ENCODE measurements at places on chromosomes 6 and 20.

DNA sequence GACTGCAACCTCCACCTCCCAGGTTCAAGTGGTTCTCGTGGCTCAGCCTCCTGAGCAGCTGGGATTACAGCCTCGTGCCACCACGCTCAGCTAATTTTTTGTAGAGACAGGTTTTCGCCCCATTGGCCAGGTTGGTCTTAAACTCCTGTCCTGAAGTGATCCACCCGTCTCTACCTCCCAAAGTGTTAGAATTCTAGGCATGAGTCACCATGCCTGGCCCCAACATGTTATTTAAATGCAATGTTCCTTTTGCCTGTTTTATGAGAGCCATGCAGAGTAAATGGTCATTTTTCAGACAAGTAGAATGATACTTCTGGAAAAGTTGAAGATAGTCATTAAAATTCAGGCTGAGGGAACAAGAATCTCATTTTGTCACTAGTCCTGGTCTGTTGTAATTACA lies 43.8 kb upstream of the RPS6KA2 start:
- DNase-seq: no peak

DNA sequence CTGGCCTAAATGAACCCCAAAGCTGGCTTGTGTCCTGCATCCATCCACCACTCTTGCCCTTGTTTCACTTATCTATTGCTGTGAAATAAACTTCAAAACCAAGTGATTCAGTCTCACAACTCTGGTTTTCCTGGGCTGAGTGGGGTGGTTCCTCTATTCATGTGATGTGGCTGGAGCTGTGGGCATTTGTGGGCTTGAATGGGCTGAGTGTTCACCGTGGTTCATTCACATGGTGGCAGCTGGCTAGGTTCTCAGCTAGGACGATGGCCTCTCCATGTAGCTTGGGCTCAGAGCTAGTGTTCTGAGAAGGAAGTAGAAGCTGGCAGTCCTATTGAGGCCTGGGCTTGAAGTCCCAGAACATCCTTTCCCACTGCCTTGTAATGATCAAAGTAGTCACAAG lies 30.4 kb downstream of the FKBP1A start:
- DNase-seq: no peak

DNA sequence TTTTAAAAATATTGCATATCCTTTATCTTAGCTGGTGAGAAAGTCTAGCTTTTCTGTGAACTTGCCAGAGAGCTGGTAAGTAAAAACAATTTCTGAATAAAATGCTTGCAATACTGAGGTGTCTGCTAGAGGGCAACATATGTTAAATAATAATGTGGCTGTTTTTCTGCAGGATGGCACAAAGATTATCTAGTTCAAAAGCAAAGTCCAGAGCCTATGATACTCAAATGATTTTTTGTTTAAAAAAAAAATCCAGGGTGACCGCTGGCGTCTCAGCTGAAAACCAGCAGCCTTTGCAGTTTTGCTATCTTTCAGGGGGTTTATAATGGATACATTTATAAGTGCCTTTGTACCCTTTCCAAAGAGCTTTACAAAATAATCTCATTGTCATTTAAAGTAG lies 194.9 kb downstream of the PHACTR1 start:
- DNase-seq: no peak

DNA sequence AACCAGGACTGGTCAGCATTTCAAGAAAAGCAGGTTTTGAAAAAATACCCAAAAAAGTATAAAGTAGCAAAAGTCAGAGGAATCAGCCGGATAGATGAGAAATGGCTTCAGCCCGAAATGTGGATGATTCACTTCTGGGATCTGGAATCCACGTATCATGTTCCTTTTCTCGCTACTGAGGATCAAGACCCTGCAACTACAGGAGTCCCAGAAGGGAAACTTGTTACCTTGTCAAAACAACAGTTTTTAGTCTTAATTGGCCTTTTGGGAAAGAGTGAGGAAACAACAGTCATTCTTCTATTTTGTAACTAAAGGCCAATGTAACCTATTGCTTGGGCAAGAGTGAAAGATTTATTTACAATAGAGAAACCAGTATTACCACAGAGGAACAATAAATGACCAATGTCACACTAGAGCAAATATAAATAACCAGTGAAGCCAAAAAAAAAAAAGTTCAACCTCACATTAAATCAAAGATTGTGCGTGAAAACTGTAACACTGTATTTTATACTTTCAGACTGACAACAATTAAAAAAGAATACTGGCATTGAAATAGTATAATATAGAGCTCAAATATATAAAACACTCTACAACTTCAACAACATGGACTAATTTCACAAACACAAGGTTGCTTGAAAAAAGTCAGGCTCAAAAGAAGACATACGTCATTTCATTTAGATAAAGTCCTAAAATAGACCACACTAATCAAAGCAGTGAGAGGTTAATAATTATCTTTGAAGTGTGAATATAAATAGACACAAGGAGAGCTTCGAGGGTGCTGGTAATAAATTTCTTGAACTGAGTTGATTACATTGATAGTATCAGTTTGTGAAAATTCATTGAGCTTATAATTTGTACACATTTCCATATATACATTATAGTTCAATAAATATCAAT lies 116.2 kb downstream of the GFRAL start:
- DNase-seq: no peak

- no peak for DNase-seq
Observed at GRCh38 chr6:97456070-97456469, 173.1 kb upstream of the MMS22L start.

DNA sequence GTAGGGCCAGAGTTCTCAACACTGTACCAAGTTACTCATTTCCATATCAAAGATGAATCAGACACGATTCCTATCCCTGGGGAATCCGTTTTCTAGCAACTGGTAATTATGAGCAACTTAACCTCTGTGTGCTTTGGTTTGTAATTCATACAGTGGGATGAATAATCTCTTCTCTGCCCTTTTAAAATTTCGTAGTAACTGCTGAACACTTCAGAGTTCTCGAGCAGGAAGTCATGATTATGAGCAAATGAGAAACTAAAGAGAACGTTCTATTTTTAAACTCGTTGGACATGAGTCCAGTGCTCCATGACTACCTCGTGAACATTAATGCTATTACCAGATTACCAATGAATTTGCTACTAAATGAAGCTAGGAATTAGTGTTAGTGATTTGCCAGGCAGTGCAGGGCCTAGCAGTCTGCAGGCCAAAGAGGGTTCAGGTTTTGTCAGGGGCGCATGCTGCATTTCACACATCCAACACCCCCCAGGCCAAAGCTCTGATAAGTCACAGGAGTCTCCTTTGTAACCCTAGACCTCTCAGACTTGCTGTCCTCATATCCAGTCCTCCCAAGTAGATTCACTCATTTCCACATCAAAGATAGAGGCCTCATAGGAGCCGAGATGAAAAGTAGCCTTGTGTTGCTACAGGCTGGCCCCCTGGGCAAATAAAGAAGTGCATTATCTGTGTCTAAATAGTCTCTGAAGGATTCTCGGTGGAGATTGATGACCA lies 45.8 kb upstream of the VSTM2L start:
- DNase-seq: no peak

DNA sequence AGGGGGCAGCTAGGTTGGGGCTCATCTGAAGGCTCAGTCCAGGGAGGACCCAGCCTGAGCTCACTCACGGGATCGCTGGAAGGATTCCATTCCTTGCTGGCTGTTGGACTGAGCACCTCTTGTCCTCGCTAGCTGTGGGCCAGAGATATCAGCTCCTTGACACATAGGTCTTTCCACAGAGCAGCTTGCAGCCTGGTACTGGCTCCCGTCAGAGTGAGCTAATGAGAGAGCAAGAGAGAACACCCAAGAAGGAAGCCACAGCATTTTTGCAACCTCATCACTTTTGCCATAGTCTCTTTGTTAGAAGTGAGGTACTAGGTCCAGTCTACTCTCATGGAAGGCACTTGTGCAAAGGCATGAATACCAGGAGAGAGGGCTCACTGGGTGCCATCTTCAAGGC lies 179.9 kb downstream of the CDC5L start:
- no peak for DNase-seq

GRCh38 chr6:85449818-85450759 lies at the start of gene NT5E:
NT5E (plus strand) TSS chr6:85450083; CDS start chr6:85450140, 57 bp downstream.
- DNase-seq: peak; percentile 20

GRCh38 chr6:1591926-1592325 lies 17.8 kb upstream of the FOXC1 start:
- no peak for DNase-seq

GRCh38 chr20:38178065-38178491 lies 13.0 kb upstream of the TGM2 start:
- DNase-seq: no peak

- DNase-seq: no peak
Observed at GRCh38 chr6:156701966-156702365, 75.2 kb upstream of the ARID1B start.

- no peak for DNase-seq
Observed at GRCh38 chr6:1389369-1390132, at the start of gene FOXF2. FOXF2 (plus strand) TSS chr6:1389576; CDS start chr6:1389948, 372 bp downstream.

GRCh38 chr6:134379076-134379475 lies 61.2 kb upstream of the SGK1 start:
- no peak for DNase-seq

GRCh38 chr6:149108038-149108748 lies 209.3 kb upstream of the TAB2 start:
- no peak for DNase-seq

- no peak for DNase-seq
Observed at GRCh38 chr20:9789131-9789530, 49.7 kb downstream of the PAK5 start.

GRCh38 chr6:148758492-148758891 lies 11.7 kb downstream of the UST start:
- no peak for DNase-seq

DNA sequence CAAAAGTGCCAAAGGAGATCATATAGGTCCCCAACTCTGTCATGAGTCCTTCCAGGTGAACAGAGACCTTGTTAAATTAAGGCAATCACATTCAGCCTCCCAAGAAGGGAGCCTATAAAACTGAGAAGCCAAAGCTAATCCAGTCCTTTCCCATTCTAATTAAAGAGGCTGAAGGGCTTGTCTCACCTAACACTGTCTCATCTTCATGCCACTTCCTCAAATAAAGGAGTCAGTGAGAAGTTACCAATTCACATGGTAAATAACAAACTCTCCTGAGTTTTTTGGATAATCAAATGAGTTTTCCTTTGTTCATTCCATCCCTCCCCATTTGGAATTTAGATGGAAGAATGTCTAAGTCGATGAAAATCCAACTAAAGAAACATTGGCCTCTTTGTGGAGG lies 242.8 kb downstream of the UST start:
- no peak for DNase-seq

DNA sequence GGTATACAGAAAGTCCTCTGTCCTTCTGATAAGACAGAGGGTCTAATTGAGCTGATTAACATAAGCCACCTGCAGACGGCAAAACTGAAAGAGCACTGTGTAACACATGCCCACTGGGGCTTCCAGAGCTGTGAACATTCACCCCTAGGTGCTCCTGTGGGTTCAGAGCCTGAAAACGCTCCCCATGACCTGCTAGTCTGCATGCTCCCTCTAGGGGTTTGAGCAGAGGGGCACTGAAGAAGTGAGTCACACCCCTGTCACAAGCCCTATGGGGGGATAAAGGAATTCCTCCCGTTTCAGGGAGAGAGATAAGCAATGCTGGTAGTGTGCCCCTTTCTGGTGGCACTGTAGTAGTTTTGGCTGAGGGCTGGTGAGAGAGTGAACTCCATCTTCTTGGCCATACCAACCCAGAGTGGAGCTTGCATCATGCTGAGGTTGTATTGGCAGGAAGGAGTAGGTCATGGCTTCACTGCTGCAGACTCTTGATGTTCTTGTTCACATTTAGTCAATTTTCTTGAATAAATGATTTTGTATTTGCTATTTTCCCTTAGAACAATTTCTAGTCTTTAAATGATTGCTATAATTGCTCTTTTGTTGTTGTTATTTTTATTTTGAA lies 637.5 kb upstream of the MAN1A1 start:
- DNase-seq: no peak

DNA sequence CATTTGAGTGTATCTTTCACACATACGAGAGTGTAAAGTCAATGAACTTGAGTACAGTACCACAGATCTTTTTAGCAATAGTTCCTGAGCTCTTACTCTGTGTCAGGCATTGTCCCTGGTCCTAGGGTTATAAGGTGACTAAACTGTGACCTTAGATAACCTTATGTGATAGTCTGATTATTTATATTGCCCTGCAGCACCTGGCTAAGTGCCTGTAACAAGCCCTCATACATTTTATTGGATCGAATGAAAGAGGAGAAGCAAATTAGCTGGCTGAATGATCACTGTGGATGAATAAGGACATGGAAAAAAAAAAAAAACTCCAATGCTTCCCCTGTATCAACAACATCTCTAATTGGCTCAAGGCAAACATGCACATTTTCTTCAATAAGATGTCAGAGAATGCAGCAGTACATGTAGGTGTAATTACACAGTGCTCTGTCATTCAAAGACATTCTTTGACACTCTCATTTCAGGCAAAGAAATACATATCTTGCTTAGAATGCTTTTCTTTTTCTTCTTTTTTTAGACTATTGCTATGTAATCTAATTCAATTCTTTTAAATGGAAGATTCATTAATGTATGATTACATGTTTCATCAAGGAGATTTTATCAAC lies 153.4 kb downstream of the PHACTR1 start:
- DNase-seq: no peak

DNA sequence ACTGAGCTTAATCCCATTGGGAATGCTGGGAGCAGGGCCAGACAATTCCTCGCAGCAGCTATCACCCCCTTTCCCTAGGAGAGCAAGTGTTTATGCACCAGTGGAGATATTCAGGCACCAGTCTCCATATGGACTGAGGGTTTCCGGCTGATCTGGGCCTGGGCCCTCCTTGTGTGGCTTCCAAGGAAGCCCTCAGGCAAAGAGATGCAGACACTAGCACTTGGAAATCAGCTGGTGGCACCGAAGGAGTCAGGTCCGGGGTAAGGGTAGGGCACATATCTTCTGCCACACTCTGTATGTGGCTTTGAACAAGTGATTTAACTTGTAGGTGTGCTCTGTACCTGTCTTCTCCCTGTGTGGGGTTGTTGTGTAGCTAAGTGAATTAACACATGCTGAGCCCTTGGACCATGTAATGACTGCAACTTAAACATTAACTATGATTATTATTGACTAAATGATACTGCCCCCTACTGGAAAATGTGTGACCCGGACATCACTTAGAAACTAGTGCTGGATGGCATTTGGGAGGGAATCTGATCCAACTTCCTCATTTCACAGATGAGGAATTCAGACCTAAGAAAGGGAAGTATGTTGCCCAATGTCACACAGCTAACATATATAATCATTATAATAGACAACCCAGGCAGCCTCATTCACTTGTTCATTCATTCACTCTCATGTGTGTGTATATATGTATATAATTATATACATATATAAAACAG lies 19.3 kb upstream of the WFDC2 start:
- DNase-seq: no peak

DNA sequence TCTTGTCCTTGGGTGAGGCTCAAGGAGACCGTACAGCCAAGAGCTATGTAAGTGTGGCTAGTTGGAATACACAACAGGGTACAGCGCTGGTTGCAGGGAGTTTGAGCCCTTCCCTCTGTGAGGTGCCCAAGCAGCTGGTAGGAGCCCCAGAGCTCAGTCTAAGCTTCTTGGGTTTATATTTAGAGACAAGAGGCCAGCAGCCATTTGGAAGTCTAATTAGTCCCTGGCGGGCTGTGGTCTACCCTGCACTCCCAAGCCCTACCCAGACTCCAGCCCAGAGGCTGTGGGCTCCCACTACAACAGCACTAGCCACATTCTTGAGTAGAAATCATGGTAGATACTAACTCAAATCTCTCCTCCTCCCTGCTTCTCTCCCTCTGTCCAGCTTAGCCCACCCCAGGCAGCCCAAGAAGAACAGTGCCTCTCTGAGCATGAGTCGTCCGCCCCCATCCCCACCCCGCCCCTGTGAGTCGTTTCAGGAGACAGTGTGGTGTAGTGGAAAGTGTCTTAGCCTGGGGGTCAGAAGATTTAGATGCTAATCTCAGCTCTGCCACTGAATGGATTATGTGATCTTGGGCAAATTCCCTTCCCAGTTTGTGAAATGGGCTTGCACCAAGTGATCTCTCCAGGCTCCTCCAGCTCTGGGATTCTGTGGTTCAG lies 37.8 kb downstream of the EIF2S2 start:
- no peak for DNase-seq
